Sigmoid colon (tissue), 7 donors: ENCODE measurements at places on chromosomes 12 and 14. TPM values are rescaled to one million over a fixed set of nuclear protein-coding genes. Genes with fewer than 3 reads are reported as not detected.

Gene OAS3
- 6.1 TPM for total RNA-seq

Gene RTL1
- total RNA-seq: not detected

DNA sequence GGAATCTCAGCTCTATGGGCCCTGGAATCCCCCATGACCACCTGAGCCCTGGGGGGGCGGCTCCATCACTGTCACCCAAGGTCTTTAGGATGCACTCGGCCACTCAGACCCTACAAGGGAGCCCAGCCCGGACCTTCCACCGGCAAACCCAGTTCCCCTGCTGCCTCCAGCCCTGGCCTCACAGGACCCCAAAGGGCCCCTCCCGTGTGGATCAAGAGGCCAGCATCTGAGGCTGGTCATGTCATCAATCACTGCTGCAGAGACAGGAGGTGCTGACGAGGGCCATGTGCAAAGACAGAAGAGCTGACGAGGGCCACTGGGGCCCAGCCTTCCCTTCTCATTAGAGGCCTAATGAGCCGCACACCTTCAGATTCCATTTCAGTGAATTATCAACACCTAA lies 39.0 kb upstream of the SFSWAP start:
- no peak for DNase-seq

Gene RBP5
- not detected for total RNA-seq
